Femur (tissue), 1 donor: ENCODE measurements at places on chromosomes 6 and 20.

DNA sequence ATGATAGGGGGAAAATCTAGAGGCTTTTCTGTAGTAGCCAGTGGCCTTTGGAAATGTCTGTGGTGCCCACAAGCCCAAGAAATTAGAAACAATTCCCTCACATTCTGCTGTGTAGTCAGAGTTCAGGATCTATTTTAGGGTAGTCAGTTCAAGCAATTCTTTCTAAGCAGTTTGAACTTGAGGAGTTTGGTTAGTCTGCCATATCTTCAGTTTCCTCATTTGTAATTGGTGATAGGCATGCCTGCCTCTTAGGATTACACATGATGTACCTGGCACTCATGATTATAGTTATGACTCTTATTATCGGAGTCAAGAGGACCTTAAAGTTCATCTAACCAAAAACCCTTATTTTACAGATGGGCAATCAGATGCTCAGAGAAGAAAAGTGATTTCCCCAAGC is 21.2 kb upstream of the MEP1A start:
- DNase-seq, result no peak

DNA sequence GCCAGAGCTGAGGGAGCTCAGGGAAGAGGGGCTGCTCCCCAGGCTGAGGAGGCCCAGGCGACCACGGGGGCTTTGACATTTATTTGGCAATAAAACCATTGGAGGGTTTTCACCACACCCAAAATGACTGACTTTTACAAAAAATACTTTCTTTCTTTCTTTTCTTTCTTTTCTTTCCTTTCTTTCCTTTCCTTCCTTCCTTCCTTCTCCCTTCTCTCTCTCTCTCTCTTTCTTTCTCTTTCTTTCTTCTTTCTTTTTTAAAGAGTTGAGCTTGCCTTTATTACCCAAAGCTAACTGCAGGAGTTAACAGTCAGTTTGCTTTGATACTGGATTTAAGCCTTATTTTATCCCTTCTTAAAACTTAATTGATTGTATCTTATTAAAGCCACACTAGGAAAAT is 17.2 kb downstream of the SNX9 start:
- no peak for DNase-seq

DNA sequence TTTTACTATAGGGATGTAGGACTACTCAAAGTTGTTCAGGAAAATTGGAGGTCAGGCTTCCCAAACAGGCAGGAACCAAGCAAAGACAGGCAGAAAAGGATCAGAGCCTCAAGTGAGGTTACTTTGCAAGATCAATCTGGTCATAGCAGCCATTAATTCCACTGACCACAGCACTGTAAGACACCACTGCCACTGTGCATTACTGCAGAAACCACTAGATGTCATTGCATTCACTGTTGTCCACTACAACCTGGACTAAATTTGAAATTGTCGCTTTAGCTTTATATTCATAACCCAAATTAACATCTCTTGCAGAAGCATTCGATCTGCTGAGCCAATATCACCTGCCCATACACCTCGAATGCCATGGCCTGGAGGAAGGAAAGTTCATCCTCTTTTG is 126.9 kb upstream of the UFL1 start:
- DNase-seq, result peak; percentile 16

DNA sequence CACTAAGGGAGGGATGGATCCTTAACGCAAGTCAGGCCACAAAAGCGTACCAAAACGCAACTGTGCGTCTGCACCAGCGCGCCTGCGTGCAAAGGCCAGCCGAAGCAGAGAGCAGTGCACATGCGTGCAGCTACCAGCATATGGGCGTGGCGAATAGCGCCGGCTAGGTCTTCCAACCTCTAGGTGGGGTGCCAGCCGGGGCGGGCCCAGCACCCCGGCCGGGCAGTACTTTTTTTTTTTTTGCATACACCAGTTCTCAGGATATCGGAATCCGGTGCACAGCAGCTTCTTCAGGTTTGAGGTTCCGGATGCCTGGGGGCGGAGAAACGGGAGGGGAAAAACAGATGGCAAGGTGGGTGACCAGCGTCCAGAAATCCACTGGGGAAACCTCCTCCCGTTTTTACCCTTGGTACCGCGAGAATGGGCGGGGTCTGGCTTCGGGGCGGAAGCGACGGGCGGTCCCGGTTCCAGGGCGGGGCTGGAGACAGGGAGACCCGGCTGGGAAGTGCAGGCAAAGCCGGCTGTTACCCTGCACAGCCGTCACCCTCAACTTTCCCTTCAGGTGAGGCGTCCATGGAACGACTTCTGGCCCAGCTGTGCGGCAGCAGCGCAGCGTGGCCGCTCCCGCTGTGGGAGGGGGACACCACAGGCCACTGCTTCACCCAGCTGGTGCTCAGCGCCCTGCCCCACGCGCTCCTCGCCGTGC is at the start of gene ABCC10:
Gene ABCC10, plus strand, starts transcription at position 136 of the 706 bp plus-strand sequence. Its CDS starts 438 bp downstream, at position 574.
- DNase-seq, result peak; percentile 97

GRCh38 chr6:40390144-40390800 is 196.9 kb downstream of the LRFN2 start:
- DNase-seq, result no peak
